ENCODE measurements at places on chromosomes 6 and 20. TPM values are rescaled to one million over a fixed set of nuclear protein-coding genes. Genes with fewer than 3 reads are reported as not detected.

DNA sequence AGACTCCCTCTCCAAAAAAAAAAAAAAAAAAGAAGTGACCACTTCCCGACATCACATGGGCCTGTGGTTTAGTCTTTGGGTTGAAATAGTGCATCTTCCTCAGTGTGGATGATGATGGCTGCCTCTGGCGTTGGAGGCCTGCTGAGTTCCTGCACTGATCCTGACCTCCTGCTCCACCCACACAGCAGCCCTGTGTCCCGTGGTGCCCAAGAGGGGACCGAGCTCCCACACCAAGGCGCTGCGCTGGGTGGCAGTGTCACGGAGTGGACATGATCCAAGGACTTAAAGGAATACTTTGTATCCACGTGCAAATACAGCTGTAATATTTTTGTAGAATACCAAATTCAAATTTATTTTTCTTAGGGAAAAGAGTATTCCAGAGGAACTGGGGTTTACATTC is 109.2 kb upstream of the PHACTR3 start:
- no peak for DNase-seq

DNA sequence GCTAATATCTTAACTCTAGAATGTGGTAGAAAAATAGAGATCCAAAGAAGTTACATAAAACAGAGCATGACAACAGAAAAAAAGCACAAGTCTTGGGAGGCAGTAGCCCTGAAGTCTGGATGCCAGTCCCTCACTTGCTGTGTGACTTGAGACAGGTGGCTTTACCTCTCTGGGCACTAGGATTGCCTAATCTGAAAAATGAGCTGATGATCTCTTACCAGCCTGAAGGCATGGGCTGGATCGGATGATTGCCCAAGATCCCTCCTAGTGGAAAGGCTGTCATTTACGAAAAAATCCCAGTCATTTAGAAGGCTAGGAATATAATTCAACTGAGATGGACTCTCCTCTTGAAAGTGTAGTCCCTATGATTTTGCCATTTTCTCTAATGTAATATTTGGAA is 10.9 kb upstream of the GCM1 start:
- DNase-seq, result peak; percentile 33

DNA sequence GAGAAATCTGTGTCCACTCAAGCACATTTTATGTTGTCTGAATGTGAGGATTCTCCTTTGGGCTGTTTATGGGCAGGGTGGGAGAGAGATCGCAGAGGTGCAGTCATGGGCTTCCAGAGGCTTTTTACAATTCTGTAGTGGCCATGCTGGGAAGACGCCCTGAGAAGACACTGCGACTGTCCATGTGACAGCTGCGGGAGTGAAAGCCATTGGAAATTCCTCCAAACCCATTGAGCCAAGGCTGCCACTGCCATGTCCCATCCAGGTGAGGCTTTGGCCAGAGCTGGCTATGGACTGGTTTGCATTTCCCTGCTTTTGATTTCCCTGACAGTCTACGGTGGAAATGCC is 216.9 kb upstream of the ECI2 start:
- DNase-seq, result no peak

- DNase-seq, result no peak
These were observed 157.3 kb downstream of the DTNBP1 start for GRCh38 chr6:15505463-15505918.

- DNase-seq, result no peak
These were observed 487.8 kb downstream of the PTPRT start for GRCh38 chr20:42701948-42702347.

Gene PCK1
- not detected for total RNA-seq

Gene EPPIN
- not detected for total RNA-seq

DNA sequence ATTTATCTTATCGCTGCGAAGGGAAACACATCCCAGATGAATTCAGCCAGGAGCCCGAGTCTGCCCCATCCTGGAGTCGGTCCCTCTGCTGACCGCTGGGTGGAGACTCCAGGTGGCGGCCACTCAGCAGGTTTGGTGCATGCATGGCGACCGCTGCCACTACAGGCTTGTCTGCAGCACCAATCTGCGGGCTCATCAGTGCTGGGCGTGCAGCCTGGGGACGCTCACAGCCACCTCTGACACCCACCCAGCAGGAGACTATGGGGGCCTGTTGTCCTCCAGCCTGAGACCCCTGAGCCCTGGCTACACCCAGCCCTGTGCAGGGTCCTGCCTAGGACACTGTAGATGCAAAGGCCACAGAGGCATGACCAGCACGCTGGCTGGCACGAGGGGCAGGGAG is 40.5 kb upstream of the GATA5 start:
- DNase-seq, result no peak

Gene FOXC1
- total RNA-seq, result 9.6 TPM

DNA sequence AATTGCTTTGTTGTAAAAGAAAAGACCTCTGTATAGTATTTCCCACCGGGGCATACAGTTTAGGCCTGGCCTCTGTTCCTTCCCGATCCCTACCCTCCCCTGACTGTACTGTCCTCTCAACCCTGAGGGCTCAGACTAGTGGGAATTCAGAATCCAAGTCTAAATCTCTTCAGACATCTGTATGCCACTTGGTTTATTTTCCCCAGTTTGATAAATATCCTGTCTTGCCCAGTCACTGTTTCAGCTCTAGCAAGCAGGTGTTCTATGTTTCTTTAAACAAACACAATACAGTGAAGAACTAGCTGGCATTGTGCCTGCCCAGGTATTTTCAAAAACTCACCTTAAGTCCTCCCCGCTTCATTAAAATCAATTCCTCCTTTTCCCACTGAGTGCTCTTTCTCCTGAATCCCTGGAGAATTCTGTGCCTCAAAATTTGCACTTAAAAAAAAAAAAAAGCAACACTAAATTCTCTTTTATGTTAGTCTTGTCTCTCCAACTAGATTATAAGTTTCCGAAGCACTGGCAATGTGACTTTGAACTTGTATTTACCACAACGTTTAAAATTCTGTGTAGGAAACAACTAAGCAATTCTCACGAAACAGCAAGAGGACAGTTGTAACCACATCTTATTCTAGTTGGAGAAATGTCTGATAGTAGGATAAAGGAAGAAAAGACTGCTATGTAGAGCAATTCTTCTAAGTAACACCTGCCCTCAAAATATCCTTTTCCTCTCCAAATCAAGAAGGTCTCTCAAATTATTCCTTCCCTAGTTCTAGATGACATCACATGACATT is 112.0 kb upstream of the CARMIL1 start:
- DNase-seq, result no peak

Gene FOXS1
- not detected for total RNA-seq

DNA sequence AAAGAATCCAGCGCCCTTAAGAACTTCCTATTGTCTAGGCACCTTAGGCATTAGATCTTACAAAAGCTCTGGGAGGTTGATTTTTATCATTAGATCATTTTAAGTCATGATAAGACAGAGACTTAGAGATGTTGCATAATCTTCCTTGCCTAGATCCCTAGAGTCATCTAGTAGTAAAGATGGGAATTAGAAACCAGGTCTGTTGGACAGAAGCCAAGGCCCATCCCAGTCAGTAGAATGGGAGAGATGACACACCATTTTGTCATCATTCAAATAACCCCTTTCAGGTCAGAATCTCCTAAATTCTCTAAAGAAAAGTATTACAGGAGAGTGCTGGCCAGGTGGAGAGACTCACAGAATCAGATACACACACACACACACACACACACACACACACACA is 579.1 kb downstream of the BMP2 start:
- peak; percentile 96 for DNase-seq

- DNase-seq, result no peak
These were observed 58.0 kb upstream of the AHI1 start for GRCh38 chr6:135555550-135555949.

DNA sequence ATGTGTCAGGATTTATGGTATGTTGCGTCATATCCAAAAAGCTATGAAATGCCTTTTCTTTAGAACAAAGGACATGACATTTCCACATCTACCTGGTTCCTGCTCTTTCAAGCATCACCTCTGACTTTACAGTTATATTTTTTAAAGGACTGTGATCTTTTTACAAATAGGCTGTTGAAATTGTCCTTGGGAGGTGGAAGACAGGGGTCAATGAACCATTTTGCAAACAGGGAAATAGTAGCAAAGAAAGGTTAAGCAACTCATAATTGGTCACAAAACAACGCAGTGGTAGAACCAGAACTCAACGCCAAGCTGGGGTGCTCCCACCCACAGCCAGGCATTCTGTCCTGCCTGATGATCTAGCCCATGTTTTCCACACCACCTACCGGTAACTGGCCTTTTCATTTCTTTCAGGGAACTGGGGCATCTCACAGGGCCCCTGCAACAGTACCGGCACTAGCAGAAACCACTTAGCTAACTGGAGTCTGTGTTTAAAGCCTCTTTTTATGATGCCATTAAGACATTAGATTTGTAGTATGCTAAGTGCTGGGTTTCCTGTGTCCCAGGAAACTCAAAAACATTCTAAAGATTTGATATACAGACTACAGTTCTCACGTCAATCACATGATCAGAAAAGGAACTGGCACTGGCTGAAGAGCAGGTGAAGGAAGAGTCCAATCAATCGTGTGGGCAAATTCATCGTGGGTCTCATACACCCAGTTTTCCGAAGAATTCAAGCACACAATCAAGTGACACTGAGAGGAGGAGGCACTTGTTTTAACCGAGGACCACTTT is 13.9 kb downstream of the ZNF217 start:
- peak; percentile 80 for DNase-seq

Gene FOXA2
- total RNA-seq, result not detected

GRCh38 chr6:85065831-85066230 is 301.4 kb upstream of the TBX18 start:
- DNase-seq, result no peak

DNA sequence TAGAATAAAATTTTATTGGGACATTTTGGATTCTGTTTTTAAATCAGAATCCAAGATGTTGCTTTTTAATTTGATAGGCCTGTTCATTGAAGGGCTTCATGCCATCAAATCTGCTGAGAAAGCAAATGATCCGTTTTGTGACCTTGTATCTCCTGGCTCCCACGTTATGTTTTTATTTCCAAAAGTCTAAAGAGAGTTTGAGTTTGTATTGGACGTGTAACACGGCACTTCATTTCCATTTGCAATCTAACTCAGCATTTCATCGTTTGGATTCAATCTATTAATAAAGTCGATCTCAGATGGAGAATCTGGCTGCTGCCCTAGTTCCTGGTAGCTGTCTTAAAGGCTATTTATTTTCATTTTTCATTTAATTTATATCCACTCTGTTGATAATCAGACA is 17.0 kb downstream of the KIF25 start:
- no peak for DNase-seq

Gene PRL
- total RNA-seq, result not detected

GRCh38 chr20:37314099-37314498 is 24.6 kb downstream of the MANBAL start:
- DNase-seq, result no peak

GRCh38 chr20:40883097-40883496 is 145.5 kb upstream of the TOP1 start:
- no peak for DNase-seq

Gene ATP6V1G2
- total RNA-seq, result 0.80 TPM

Measured in mammary epithelial cell (primary cell).